ENCODE measurements at places on chromosomes 4 and X. TPM values are rescaled to one million over a fixed set of nuclear protein-coding genes. Genes with fewer than 3 reads are reported as not detected.

DNA sequence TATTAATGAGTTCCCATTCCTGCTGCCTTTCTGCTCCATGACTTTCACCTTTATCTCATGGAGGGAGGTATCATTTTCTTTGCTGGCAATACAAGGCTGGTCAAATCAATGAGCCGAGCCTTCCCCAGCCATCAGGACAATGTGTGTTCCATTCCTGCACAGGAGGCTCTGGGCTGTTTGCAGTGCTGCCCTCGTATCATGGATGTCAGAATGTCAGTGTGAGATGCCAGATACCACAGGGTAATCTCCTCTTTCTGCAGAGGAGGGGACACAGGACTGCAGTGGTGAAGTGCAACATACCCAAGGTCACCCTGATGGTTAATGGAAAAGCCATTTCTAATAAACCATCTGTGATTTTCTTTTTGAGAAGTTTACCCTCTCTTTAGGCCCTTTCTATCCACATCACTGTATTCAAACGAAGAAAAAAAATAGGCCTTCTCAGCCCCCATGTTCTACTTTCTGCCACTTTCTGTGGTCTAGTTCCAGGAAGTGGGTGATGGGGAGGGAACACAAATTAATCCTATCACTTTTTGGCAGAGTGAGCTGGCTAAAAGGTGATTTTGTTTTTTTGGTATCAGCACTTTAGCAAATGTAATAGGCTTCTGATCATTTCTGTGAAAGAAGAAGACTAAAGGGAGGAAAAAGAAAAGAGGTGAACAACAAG is 490.2 kb upstream of the BOD1L1 start:
- no peak for DNase-seq

RPL39 gene
- 3,060 TPM for polyA plus RNA-seq

- DNase-seq: no peak
Measured at GRCh38 chr4:176902710-176903323, 110.1 kb upstream of the VEGFC start.

DNA sequence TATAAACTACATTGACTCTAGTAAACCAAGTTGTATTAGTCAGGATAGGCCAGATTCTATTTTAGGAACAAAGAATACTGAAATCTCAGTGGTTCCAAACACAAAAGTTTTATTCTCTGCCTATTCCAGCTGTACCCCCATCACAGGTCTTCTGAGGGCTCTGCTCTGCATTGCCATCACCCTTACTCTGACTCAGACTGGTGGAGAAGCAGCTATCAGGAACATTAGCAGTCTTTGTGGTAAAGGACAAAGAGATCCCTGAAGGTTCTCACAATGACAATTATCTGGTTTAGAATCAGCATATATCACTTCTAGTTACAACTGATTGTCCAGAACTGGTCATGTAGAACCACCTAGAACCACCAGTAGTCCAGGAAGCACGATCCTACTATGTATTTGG is 251.1 kb downstream of the GLUD2 start:
- DNase-seq: no peak

DNA sequence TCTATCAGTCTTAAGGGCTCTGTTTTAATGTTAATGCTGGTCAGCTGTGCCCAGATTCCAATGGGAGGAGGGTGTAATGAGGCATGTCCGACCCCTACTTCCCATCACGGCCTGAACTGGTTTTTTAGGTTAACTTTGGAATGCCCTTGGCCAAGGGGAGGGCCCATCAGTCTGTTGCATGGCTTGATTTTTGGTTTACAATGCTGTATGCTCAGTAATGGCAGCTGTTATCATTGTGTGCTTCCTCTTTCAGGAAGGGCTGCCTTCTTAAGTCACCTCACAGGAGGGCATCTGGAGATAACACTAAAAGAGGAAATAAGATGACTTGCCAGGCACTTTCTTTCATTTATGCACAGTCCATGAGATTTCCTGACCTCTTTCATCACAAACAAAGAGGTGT is 36.3 kb downstream of the ATXN3L start:
- DNase-seq: no peak

- DNase-seq: peak; percentile 17
Measured at GRCh38 chr4:113116414-113117357, 67.2 kb downstream of the ANK2 start.

DNA sequence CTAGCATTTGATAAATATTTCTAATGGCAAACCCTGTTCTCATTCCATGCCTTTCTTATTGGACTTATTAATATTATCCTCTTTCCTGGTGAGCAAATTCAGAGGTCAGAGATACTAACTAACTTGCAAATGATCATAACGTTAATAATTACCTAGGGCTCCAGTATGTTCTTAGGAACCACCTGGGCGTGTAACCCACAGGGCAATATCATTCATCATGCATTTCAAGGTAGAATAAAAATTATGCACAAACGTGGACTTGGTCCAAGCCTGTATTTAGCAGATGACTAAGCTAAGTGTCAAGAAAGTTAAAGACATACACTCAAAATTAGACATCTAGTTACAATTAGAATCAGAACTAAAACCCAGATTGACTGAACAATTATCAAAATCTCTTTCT is 850.1 kb downstream of the TRIML1 start:
- no peak for DNase-seq

LRBA gene
- 28.2 TPM for polyA plus RNA-seq

FLNA gene
- 261 TPM for polyA plus RNA-seq

DNA sequence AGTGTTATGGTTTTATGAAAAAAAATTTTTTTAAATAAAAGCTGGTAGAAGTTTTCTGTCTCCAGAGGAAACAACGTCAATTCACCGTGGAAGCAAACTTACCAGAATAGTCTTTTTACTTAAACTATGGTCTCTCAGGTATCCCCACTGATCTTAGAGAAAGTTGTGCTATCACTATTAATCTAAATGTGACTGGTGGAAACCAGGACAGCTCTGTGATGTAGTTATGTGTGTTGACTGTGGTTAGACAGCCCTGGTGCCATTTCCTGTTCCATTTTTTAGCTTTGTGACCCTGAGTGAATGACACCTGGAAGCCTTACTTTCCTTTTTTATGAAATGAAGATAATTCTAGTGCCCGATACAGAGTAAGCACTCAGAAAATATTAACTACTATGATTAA is 111.8 kb upstream of the HUWE1 start:
- no peak for DNase-seq

GRCh38 chr4:4776335-4776734 is 83.1 kb upstream of the MSX1 start:
- no peak for DNase-seq

Data from muscle of back (tissue), 13 donors.